HT-29 (cell line): ENCODE measurements at places on chromosomes 1 and 21.

- DNase-seq = no peak
Observed at GRCh38 chr1:157238585-157238984, 100.4 kb upstream of the ETV3 start.

- DNase-seq = no peak
Observed at GRCh38 chr1:201092738-201093137, 19.5 kb downstream of the CACNA1S start.

DNA sequence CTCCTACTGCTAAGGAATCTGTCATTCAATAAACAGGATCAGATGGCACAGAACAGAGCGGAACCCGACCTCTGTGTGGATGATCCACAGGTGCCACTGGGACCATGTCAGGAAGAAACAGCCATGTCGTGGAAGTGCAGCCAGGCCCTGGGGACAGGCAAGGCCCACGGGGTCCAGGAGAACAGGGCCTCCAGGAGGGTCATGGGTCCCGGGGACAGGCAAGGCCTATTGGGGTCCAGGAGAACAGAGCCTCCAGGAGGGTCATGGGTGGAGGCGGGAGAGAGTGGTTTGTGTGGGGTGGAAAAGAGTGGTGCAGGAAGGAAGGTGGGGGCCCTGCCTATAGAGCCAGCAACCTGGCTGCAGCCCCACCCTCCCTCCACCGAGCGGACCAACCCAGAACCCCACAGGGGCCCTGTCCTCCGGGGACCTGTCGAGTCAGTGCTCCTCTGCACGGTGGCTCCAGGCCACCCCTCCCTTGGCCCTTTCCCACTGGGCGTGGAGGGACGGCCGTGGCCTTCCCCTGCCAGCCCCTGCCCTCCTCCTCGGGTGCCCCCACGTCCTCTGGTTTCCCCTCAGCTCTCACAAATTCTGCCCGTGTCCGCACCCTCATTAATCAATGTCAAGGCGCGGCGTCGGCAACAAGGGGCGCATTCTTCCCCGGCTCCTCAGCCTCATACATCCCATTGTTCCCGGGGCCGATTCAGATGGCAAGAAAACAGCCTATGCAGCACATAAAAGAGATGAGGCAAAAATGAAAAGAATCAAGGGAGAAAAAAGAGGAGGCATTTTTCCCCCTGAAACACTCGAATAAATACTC lies 146.4 kb downstream of the PRDM16 start:
- no peak for DNase-seq

DNA sequence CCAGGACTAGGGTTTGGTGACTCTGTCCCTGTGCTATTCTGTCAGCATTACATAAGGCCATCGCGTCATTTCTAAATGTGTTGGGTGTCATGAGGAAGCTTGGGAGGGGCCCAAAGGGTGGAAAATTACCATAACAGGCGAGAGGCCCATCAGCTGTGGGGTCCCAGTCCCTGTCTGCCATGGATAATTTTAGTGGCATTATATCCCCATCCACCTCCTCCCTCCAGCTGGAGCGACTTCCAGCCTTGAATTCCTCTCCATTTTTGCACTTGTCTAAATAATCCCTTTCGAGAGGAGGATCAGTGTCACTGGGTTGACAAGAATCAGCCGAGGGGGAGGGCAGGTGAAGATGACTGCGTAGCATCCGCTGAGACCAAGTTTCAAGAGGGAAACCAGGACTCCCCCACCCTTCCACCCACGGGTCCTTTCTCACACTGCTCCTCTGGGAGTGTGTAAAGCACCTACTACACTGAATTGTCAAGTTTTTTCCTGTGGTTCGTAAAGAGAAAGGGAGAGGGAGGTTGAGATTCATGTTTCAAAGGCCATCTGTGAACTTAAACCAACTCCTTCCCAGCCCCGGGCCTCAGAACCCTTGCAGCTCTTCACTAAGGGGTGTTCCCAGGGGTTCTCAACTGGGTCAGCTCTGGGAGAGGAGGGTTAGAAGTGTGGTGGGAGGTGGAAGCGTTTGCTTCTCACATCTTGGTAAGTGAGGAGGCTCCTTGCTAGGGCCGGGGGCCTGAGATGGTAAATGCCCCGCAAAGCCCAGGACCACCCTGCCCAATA lies 29.2 kb downstream of the VASH2 start:
- no peak for DNase-seq

DNA sequence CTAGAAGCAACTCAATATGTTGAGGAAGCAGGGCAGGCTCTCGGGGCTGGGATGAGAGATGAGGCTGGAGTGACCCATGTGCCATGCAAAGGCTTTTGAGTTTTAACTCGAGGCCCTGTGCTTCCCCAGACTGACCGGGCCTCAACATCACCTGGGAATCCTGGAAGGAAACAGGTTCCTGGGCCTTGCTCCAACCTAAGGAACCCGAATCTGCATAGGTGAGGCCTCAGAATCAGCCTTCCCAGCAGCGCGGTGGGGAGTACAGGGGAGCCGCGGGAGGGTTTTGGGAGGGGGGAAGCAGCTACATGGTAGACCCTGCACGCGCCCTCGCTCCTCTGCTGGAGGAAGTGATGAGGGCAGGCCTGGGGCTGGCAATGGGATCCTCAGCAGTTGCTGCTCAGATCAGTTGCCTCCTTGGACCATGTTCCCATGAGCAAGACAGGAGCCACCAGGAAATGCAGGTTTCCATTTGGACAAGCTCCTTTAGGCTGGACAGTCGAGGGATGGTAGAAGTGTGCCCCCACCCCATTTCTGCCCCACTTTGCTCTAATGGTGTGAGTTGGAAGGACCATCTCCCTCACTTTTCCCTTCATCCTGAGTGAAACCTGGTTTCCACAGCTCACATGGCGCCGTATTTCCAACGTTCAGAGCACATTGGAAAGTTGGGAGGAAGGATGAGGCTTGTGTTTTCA lies 4.5 kb upstream of the KIAA1614 start:
- DNase-seq = no peak

- no peak for DNase-seq
Observed at GRCh38 chr1:59414406-59415133, 117.7 kb downstream of the FGGY start.

DNA sequence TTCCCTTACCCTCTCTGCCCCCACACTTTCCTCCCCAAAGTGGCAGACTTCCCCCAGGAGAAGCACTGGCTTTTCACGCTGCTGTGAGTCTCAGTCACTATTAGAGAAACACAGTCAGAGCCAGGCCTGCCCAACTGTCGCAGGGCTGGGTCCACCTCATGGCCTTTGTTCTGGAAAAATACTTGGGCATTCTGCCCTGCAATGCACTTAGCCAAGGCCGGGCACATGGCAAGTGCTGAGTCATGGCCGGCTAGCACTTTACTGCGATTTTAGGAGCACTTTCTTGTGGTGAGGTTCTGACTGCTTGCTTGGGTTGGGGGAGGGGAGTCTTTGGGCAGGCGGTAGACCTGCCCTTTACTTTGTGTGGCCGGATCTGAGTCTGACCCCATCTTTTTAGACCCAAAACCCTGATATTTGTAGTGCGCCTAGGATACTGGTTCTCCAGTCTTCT lies 7.7 kb downstream of the EPHX1 start:
- peak; percentile 91 for DNase-seq

DNA sequence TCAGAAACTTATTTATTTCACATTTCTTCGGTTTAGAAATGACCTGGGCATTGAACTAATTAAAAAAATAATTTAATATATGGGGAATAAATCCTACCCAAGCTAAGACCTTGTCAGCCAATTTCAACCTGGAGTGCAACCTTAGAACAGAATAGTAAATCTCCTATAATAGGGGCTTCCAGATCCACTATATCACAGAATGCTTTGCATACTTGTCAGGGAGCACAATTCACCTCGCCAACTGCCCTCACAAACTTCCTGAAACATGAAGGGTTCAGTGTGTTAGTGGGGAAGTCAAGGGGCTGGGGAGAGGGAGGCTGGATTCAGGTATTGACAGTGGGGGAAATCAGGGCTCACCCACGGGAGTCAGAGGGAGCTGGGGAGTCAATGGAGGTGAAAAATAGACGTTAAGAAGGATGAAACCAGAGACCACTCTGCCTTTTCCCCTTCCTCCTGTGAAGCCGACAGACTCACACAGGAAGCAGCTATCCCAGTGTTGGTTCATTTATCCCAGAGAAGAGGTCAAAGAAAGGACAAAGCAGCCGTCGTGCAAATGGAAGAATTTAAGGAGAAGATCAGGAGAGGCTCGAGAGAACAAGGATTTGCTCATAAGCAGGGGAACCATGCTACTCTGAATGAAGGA lies 453.3 kb downstream of the NUF2 start:
- no peak for DNase-seq

- no peak for DNase-seq
Observed at GRCh38 chr1:201525193-201525778, 13.6 kb upstream of the NAV1 start.

- DNase-seq = no peak
Observed at GRCh38 chr21:37503848-37504467, 137.4 kb downstream of the DYRK1A start.

GRCh38 chr21:41168391-41169257 lies 664 bp downstream of the BACE2 start:
- no peak for DNase-seq

- peak; percentile 94 for DNase-seq
Observed at GRCh38 chr1:1432951-1433803, 2.3 kb upstream of the VWA1 start.

DNA sequence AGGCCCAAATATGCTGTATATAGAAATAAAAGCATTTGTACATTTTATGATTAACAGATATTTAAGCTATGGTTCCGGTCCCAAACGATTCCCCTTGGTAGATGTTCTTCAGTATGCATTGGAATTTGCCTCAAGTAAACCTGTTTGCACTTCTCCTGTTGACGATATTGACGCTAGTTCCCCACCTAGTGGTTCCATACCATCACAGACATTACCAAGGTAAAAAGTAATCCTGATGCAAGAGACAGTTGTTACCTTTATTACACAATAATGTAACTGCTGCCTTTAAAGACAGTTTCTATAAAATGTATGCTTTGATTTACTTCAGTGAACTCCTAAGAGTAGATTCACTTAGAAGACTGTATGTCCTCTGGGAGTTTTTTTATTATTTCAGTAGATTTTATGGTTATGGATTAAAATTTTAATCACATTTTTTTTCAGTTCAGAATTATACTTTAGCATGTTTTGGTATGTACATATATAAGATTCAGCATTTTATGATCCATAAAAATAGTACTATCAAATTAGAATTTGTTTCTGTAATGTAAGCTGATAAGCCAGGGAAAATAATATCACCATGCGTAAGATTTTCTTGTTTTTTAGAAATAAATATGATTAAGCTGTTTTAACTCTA lies 96.5 kb downstream of the USP25 start:
- peak; percentile 64 for DNase-seq

DNA sequence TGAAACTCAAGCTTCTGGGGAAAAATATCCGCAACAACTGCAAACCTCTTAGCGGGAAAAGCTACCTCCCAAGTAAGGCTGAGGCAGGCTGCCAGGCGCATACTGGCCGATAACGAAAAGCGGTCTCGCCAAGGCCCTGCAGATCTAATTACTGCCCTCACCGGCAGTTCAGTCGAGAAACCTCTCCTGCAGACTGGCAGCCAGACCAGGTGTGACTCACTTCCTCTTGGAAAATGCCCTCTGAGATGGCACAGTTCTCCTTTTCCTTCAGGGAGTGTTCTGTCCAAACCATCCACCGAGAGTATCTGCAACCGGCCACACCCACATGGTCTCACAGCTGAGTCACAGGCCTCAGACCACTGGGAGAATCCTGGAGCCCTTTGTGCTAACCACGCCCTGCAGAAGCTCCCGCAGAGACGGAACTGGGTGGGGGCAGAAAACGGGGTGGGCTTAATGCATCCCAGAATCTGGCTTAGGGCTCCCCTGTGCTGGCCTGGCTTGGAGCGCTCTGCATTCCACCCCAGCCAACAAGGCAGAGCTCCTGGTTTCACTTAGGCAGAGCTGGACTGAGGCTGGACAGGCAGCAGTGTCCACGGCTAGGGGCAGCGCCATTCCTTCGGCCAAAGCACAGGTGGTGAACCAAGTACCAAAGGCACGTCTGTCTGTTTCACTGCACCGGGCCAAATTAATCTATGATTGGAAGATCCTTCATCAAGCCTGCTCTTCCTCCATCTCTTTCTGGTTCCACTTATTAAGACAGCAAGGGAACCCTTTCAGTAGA lies 1.2 kb downstream of the S100A10 start:
- DNase-seq = peak; percentile 92

GRCh38 chr1:198220428-198220827 lies 63.6 kb downstream of the NEK7 start:
- DNase-seq = no peak

GRCh38 chr1:203338335-203339036 lies 12.4 kb downstream of the FMOD start:
- DNase-seq = peak; percentile 65

DNA sequence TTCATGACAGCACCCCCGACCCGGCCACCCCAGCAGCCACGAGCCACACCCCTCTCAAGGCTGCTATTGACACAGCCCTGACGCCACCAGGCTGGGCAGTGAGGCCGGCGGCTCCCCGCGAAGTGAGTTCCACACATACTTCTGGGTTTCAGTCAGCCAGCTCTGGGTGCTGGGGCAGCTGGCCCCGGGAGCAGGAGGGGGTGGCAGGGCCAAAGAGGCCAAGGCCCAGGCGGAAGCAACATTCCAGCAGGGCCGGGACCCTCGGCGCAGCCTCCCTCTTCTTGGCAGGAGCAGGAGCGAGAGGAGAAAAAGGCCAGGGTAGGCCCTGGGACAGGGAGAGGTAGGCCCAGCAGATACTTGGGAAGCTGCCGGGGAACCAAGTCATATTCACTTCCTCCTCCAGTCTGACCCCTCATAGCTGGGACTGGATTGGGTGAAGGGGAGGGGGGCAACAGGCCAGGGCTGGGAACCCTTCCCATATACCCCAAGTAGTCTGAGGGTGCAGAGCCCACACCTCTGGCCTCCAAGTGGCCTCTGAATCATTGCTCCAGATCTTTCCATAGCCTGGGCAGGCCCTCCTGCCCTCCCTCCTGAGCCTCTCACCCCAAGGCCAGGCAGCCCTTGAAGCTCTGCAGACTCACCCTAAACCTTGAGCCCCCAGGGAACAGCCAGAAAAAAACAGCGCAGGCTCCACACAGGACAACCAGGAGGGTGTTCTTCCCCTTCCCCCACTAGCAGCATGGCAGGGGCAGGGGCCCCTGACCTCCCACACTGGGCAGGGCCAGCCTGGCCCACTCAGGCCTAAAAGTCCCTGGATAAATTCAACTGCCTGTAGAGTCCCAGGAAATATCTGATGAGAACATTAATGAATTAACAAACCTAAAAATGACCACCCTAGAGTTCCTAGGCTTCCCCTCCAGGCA lies 5.7 kb downstream of the HSPG2 start:
- peak; percentile 58 for DNase-seq

DNA sequence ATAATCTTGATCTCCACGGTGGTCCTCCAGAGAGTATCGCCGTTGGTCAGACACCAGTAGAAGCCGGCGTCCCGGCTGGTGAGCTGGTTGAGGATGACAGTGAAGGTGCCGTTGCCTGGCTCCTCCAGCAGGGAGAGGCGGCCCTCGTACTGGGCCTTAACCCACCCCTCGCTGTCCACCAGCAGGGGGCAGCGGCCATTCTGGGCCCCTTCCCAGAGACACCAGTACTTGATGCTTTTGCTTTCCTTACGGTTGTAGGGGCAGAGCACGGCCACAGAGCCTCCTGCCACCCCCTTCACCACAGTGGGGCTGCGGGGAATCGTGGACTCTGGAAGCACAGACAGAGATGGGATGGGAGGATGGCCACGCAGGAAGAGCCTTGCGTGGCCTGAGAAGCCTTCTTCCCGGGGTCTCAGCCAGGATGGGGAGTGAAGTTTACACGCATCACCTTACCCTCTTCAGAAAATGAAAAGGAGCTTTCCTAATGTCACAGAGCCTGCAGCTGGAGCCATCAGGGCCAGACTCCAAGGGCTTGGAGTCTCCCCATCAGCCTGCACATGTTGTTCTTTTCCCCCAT lies 10.7 kb downstream of the PIGR start:
- peak; percentile 64 for DNase-seq

GRCh38 chr1:11169202-11169601 lies 20.0 kb upstream of the ANGPTL7 start:
- no peak for DNase-seq
